NCI-H1105 treated with DMSO at 0.1 percent for 48 hours (cell line): ENCODE measurements at places on chromosomes 6 and 20.
A peak's percentile ranks its signal among the peaks of the same experiment; 100 is the strongest.

DNA sequence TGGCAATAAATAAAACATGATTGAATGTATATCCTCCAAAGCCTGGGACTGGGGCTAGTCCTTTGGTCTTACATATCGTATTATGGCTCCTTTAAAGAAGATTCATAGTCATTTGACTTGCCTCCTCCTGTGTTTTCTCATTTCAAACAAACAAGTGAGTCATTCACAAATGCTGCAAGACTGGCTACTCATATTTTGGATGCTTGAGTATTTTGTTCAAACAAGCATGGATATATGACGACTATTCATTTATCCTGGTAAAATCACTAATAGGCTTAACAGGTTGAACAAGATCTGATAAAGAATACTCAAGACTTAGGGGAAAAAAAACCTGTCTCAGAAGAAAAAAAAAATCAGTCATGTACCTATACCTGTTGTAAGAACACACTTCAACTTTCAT, 111.1 kb upstream of the CCDC28A start:
- DNase-seq: no peak

DNA sequence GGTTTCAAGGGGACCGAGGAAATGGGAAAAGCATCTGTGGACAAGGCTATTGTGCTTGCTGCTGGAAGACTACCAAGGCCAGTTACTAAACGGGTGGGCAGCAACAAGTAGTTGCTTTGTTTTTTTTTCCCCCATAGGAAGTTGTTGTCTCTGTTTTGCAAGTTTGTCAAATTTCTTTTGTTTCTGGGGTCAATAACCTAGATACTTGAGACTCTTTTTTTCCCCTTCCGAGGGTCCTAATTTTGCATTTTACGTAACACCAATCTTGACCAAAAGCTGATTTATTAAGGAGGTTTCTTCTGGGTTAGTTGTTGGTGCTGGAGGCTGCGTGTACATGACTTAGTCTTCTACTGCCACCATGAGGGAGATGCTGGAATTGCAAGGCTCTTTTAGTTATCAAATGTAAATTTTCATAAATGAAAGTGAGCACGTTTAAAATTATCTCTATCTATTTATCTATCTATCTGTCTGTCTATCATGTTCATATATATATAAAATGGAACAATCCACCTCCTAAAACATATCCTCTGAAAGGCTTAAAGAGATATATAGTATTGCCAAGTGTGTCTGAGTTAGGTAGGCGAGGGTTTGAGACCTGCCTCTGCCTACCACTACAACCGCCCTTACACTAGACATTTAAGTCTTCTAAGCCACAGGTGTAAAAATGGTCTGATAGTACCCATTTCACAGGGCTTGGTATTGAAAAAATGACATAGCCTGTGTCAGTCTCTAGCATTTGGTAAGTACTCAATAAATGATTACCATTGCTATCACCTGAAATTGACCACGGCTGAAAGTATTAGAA, 60.2 kb downstream of the GCLC start:
- DNase-seq: peak; percentile 71

- DNase-seq: no peak
Observed at GRCh38 chr6:154301839-154302752, 54.5 kb downstream of the IPCEF1 start.

DNA sequence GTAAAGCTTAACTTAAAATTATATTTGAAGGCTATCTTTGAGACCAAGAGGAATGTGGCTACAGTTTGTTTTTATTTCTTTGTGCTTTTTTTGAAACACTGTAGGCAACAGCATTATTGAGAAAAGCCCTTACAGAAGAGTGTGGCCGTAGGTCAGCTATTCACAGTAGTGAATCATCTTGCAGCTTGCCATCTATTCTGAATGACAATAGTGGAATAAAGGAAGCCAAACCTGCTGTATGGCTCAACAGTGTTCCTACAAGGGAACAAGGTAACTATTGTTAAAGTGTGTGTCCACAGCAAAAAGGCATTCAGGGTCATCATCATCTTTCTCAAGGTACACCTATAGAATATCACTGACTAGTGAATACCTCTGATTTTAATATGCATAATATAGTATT, 88.5 kb downstream of the KIZ start:
- DNase-seq: no peak

- peak; percentile 15 for DNase-seq
Observed at GRCh38 chr20:62822788-62823651, 6.2 kb downstream of the COL9A3 start.

GRCh38 chr20:47665221-47665991, 119.9 kb downstream of the SULF2 start:
- no peak for DNase-seq

- no peak for DNase-seq
Observed at GRCh38 chr6:157089258-157089657, 234.1 kb downstream of the TMEM242 start.

DNA sequence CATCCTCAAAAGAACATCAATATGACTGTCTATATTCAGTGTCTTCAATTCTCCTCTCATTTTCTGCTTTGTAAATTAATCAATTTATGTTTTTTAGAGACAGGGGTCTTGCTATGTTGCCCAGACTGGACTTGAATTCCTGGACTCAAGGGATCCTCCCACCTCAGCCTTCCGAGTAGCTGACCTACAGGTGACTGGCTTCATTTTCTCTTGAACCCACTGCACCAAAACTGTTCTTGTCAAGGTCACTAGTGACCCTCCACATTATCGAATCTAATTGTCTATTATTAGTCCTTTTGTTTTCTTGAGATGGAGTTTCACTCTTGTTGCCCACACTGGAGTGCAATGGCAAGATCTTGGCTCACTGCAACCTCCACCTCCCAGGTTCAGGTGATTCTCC, 3.7 kb downstream of the DNAAF9 start:
- no peak for DNase-seq

DNA sequence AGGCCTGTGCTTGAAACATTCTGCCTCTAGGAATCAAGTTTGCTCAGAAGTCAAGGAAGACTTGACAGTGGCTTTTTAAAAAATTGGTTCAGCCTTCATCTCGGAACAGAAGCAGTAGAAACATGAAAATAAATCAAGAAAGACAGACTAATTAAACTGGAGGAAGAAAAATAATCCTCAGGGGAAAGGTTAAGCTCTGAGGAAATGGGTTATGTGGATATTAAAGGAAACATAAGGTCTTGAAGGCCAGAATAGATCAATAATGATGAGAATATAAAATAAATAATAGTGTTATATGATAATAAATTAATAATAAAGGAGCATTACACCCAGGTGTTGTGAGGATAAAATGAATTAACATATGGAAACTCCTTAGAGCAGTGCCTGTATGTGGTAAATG, 121.7 kb downstream of the GPR63 start:
- DNase-seq: no peak

DNA sequence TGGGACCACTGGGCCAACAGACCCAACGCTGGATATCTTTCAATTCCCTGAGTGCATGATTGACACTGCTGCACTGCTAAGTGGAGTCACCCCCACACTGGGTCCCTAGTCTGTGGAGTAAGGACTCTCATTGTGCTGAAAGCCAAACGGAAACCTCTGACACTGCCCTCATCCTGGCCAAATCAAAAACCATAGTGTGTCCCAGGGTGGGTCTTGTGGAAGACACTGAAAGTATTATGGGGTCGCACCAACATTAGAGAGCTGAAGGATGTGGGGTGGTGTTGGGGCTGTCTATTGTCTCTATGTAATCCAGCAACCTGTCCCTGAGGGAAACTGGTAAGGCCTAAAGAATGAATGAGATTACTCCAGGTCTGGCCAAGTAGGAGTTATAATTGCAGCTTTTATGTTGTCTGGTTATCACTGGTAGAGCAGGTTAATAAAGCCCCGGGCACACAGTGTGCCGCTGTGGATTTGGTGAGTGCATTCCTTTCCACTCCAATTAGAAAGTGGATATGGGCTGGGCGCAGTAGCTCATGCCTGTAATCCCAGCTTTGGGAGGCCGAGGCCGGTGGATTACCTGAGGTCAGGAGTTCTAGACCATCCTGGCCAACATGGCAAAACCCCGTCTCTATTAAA, 57.9 kb downstream of the HLA-A start:
- no peak for DNase-seq
